ENCODE measurements at places on chromosomes 6 and 20.

DNA sequence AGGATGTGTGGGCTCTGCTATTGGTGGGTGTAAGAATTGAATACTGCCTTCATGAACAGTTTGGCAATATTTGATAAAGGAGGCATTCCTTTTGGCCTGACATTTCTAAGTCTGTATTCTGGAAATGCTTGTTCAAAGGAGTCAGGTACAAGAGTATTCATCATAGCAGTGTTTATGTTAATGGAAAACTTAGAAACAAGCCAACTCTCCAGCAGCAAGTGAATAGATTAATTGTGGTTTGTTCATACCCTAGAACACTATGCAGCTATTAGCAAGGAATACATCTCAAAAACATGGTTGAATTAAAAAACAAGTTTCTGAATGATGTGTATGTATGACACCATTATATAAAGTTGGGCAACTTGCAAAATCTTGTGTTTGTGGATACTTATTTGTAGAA is 195.8 kb downstream of the ZFAND3 start:
- DNase-seq = no peak

- DNase-seq = no peak
These were observed 191.3 kb downstream of the TSHZ2 start for GRCh38 chr20:53163486-53163885.

DNA sequence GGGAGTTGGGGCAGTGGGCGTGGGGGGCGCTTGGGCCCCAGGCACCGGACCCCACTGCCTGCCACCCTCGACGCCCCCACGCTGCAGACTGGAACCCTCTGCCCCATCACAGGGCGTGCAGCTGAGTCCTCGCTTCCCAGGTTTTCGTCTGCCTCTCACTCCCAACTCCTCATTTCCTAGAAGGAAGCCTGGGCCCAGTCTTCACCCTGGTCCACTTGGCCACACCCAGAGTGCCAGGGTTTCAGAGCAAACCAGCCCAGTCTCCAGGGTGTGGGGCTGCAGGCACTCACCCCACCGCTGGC is 30.3 kb downstream of the FRMD1 start:
- no peak for DNase-seq

DNA sequence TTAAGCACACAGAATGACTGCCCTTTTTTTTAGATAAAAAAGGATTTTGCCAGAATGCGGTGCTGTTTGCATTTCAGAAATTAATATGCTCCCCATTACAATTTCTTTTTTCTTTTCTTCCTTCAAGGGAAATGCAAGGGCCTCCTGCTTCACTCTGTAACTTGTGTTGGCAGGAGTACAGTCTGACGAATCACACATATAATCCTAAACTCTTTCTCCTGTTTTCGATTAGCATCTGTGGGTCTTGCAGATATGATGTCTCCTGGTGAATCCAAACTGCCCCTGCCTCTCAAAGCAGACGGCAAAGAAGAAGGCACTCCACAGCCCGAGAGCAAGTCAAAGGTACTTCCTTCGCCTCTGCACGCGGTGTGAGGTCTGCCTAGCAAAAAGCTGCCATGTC is 149.5 kb downstream of the TMEM242 start:
- DNase-seq = no peak

DNA sequence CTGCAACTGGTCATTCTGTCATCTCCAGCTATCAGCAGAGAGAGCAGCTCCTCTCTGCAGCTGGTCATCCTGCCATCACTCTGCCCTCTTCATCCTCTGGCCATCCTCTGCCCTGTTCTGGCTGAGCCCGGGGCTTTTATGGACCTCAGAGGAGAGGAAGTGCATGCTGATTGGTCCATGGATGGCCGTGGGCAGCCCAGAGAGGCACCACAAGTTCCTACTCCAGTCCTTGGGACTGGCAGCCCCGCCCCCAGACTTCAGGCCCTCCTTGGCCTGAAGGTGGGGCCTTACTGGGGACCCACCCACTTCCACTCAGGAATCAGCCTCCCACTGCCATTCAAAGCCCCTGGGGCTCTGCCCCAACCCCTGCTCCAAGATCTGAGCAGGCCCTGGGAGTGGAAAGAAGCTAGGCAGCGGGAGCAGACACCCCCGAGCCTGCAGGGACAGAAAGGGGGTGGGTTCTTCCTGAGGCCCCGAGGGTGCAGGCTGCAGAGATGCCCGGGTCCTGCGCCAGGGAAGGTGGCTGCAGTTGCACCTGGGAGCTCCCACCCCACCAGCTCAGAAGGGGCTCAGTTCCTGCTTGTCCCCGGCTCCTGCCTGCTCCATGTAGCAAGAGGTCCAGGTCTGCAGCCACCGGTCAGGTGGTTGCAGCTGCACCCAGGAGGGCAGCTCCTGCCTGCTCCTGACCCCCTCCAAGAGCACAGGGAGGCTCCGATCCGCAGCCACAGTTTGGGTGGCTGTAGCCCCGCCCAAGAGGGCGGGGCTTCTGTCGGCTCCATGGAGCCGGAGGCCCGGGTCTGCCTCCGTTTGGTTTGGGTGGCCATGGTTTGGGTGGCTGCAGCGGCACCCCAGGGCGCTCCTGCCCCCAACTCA is 34.1 kb upstream of the HMGA1 start:
- DNase-seq = no peak

DNA sequence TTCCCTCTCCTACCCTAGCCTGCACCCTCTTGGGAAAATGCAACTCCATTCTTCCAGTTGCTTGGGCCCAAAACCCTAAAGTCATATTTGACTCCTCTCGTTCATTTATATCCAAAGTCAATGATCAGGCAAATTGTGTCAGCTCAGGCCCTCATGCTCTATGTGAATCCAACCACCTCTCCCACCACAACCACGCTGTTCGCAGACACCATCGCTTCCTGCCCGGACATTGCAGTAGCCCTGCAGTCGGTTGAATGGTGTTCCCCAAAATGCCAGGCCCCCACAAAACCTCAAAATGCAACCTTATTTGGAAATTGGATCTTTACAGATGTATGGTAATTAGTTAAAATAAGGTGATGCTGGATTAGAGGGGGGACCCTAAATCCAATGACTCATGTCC is 98.3 kb downstream of the PREX1 start:
- DNase-seq = no peak

- DNase-seq = no peak
These were observed 33.3 kb downstream of the PTPRK start for GRCh38 chr6:128487055-128487454.

- DNase-seq = no peak
These were observed 46.6 kb downstream of the NDUFAF5 start for GRCh38 chr20:13831476-13831875.

Measured in T-helper 22 cell (primary cell).